Activated CD8-positive, alpha-beta T cell treated with anti-CD3 and anti-CD28 coated beads, Interleukin-2, amount 10 ng/mL, durations not matched to agents 7 days and 5 days (primary cell): ENCODE measurements at places on chromosomes 1 and 21. TPM values are rescaled to one million over a fixed set of nuclear protein-coding genes. Genes with fewer than 3 reads are reported as not detected.
A peak's percentile ranks its signal among the peaks of the same experiment; 100 is the strongest.

The LRRC38 gene
- total RNA-seq: not detected

The HES4 gene
- 0.50 TPM for total RNA-seq

The ANGPTL1 gene
- not detected for total RNA-seq

The DEPDC1 gene
- total RNA-seq: 28.7 TPM

The FNDC5 gene
- total RNA-seq: not detected

The CYP4Z1 gene
- not detected for total RNA-seq

The COL16A1 gene
- not detected for total RNA-seq

The DNALI1 gene
- total RNA-seq: not detected

The SLC6A17 gene
- not detected for total RNA-seq

DNA sequence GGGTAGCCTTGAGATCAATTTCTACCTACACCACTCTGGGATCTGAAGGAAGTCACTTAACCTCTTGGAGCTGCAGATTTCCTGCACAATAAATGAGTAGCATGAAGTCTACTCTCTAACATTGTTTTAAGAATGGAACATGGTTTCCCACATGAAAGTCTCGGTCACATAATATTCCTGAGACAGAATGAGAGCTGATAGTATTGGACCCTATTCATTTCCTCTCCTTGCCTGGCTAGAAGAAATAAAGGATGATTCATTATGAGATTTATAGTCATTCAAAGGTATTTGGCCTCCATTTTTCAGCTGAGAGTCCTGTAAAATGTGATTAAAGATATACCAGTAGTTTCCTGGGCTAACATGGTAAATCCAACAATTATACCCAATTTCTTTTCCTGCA is 56.7 kb downstream of the ARHGAP29 start:
- DNase-seq: no peak

GRCh38 chr1:7233237-7233540 is 447.9 kb downstream of the CAMTA1 start:
- no peak for DNase-seq

DNA sequence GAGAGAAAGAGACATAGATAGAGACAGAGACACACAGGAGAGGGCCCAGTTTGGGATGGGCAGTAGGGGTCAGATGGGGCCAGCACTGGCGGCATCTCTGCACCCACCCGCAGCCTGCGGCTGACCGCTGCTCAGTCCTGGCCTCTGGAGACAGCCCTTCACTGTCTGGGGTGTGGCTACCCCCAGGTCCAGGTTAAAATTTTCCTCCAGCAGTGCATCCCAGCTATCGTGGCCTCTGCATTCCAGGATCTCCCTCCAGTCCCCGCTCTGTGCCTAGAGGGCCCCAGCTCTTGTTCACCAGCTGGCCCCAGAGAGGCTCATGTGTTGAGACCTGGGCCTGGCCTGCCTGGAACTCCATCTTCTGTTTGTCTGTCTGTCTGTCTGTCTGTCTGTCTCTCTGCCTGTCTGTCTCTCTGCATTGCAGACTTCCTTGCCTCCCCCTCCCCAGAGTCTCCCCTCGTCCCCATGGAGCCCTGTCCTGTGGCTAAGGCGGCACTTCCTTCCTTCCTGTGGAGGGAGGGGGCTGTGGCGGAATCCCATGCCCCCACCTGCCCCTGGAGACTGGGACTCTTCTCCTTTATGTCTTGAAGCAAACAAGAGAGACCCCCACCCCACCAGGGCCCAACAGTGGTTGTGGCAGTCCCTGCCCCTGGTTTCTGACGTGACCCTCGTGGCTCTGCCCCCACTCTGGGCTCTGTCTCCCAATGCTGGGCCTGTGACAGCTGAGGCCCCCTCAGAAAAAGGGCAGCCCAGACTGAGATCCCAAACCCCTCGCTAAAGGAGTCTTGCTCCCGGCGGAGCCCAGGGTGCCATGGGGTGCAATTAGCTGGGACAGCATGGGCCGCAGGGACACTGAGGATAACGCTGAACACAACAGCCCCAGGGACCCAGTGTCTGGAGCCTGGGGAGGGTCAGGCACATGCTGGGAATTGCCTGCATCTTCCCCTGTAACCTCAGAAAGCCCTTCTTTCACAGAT is 241.8 kb downstream of the NPHP4 start:
- DNase-seq: no peak

DNA sequence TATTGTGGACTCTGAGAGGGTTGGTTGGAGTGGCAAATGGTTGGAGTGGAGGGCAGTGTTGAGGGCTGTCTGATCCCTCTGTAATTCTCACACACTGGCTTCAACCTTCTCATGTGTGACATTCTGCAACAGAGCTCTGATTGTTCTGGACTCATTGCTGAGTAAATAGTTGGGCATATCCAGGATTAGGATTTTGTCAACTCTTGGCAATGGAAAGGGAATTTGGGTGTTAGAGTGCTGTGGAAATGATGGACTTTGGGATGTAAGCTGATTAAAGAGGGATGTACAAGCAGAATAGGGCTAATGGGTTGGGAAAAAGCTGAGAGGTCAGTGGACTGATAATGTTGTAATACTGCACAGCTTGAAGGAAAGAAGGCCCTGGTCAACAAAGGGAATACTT is 16.5 kb downstream of the TLCD4 start:
- no peak for DNase-seq

DNA sequence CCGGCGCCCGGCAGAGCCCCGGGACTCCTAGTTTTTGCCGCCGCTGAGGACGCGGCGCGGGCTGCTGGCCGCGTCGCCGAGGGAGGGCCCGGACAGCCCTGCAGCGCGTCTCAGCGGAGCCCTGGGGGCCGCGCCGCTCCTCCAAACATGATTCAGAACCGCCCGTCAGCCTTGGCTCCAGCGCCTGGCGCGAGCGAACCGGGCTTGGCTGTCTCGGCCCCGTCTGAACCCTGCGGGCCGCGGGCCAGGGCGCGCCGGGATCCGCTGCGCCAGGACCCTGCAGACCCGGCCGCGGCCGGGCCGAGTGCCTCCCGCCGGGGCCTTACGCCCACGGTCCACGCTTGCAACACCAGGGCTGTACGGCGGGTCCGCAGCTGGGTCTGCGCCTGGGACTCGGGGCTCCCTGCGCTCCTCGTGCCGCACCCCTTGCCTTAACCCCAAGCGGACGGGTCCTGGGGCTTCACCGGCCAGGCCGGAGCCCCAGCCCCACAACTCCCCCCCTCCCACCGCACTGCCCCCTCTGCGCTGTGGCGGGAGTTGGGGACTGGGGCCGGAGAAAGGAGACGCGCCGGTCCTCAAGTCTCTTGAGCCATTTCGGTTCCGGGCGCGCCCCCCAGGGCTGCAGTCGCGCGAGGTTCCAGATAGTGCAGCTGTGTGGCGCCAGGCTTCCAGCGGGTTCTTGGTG is 48.4 kb upstream of the CD34 start:
- no peak for DNase-seq

DNA sequence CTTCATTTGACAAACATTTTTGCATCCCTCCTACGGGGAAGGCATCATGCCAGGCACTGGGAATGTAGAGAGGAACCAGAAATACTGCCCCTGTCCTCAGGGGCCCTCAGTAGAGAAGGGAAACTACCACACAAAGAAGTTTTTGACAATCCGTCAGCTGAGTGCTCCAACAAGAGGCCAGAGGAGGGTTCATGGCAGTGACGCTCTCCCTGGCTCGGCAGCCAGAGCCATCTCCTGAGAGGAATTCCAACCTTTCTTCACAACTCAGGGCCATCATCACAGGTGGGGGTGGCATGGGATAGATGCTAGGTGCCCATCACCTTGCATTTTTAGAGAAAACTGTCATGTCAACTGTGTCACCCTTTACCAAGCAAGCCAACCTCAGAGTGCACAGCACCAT is 154.1 kb downstream of the HIVEP3 start:
- DNase-seq: no peak

DNA sequence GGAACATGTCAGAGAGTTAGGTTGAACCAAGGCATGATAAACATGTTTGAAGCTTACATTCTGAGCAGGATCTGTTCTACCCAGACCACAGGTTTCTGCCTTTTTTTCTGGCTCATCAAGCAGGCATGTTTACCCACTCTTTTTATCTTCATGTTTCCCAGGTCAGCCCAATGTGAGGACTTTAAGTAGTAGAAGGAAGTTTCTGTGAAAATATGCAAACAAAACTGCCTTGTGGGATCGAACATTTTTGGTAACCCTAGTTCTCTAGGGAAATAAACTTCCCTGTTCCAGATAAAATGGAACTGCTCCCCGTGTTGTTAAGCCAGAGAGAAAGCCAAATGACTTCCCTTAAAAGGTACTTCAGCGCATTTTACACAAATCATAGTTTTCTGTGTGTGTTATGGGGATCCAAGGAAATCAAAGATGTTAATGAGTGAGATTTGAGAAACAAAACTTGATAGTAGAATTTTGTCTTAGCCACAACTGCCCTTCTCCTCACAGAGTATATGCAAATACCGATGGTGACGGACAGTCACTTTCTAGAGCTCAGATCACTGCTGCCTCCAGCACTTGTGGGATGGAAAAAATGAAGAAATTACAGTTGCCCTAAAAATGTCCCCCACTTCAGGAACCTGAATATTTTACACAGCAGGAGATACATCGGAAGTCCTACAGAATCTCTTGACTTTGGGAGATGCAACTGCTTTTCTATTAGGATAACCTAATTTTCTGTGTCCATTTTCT is 765 bp upstream of the HIPK1 start:
- DNase-seq: no peak

DNA sequence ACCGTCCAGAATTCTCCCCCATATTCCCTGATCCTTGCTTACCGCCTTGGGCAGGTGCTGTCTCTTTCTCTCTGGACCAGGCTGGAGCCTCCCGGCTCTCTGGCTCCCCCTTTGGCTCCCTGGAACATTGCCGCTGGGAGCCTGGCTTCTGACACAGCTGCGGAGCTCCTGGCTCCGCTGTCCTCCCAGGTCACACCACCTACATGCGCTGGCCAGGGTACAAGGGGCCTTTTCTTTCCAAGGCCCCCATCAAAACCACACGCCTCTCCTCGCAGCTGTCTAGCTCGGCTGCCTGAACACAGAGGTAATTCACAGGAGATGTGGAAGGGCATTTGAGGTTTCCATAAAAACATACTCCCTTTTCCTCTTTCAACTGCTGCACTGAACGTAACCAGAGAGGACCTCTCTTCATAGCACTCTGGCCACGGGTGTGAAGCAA is 7.5 kb upstream of the ZNF648 start:
- DNase-seq: peak; percentile 42

GRCh38 chr1:150576794-150577556 is 2.4 kb downstream of the MCL1 start:
- DNase-seq: no peak

- no peak for DNase-seq
These were observed 485.5 kb downstream of the PTPRC start for GRCh38 chr1:199124351-199124750.

DNA sequence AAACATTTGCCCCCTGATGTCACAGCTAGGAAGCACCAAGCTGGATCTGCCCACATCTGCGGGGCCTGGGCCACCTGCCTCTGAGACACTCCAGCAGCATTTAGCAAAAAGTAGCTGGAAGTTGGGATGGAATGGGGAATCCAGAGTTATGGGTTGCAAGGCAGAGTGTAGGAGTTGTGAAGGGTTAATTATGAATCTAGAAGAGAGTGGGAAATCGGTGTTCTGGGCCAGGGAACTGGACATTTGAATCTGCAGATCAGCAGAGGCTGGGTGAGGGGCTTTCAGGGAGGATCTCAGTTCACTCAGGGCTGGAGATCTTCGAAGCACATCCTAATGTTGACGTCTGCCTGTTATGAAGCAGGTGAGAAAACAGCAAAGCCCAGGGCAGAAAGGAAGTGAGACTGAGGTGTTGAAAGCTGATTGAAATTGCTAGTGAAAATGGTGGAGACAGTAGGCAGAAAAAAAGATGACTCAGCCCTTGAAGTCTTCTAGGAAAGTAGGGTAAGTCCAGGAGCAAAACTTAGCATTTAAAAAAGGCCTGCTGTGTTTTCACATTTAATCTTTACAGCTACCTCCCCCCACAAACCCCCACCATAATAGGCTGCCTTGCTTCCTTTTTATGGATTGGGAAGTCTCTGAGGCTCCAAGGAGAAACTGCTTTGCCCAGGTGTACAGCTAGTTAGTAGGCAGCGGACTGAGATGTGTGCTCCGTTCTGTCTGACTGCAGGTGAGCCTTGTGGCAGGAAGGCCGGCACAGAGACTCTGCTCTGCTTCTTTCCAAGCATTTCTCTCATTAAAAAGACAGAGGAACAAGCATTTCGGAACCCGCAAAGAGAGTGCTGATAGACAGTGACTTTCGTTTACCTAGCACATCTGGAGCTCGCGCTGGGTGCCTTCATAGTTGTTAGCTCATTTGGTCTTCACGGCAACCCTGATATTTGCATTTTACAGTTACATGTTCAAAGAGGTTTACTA is 7.2 kb downstream of the VANGL1 start:
- DNase-seq: peak; percentile 41

DNA sequence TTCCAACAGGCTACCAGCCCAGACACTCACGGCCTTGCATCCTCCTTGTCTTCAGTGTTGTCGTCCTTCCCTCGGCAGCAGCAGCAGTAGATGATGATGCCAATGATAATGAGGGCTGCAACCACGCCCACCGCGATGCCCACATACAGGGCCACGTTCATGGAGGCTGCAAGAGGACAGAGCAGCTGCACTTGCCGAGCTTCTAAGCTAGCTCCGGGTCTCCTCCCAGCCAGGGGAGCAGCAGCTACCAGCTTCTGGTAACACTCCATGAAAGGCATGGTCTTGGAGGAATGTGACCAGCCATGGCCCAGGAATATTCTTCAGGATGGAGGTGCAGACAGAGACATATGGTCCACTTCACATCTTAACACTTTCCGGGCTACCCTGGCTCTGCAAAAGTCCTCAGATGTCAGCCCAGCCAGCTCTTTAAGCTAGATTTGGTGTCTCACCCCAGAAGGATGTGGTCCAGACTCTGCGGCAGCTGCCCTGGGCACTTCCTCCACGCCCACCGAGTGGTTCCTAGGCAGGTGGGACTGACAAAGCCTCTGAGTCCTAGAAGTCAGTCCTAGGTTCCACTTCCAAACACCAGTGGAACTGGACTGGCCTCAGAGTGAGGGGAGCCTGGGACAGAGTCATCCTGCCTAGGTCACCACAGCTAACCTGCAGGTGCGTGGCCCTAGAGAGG is 35.1 kb downstream of the GPA33 start:
- DNase-seq: no peak

- no peak for DNase-seq
These were observed 146.3 kb downstream of the HLX start for GRCh38 chr1:221025501-221025900.

DNA sequence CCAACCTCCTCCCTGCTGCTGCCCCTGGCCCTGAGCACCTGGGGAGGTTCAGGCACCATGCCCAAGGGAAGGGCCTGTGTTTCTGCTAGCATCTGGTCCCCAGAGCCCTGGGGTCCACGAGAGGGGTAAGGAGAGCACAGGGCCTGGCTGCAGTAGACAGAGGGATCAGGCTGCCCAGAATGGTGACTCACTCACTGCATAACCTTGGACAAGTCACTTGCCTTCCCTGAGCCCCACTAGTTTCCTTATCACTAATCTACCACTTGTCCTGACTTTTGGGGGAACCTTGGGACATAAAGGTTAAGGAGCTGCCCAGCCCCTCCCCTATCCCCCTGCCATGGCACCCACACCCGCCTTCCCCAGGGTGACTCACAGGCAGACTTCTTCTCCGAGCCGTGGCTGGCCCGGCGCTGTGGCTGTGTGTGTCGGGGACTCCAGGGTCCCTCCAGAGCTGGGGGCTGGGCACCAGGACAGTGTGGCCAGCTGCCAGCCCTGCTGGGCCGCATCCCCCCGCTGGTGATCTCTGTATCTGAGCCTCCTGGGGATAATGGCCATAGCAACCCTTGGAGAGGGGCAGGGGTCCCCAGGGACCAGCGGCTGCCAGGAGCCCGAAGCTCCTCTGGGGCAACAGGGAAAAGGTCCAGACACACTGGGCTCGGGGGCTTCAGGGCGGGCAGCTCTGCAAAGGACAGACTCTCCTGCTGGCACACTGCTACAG is 4.0 kb downstream of the ARHGEF19 start:
- no peak for DNase-seq

GRCh38 chr1:234065794-234066447 is 161.4 kb downstream of the SLC35F3 start:
- DNase-seq: peak; percentile 71

- no peak for DNase-seq
These were observed 33.0 kb downstream of the SH3BGR start for GRCh38 chr21:39484711-39485276.
